ENCODE measurements at places on chromosomes 3 and 15.

DNA sequence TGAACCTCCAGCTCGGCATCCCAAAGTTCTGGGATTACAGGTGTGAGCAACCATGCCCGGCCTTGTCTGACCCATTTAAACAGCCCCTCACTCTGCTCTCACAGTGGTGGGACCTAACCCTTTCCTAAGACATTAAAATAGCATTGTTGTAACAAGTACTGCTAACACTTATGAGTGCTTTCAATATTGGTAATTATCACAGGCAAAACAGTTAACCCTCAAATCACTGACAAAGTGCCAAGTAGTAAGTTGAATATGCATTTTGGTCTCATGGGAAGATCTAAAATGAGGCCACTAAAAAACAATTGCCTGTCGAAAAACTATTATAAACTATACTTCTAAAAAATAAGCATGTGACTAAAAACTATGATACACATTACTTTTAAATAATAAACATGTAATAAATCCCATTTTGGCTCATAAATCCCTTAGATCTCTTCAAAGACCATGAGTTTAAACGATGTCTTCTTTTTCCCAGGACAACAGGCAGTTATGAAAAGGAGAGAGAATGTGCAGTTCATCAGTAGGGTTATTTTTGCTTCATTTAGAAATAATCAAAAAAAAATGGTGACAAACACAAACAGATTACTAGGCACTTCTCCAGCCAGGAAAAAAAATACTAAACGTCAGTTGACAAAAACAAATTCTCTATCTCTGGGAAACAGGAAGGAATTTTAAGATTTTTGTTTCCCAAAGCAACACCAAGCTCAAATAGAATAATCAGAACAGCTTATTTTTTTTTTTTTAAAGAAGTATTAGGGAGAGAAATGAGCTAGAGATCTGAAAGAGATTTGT lies 95.4 kb downstream of the RFTN1 start:
- DNase-seq, result no peak

DNA sequence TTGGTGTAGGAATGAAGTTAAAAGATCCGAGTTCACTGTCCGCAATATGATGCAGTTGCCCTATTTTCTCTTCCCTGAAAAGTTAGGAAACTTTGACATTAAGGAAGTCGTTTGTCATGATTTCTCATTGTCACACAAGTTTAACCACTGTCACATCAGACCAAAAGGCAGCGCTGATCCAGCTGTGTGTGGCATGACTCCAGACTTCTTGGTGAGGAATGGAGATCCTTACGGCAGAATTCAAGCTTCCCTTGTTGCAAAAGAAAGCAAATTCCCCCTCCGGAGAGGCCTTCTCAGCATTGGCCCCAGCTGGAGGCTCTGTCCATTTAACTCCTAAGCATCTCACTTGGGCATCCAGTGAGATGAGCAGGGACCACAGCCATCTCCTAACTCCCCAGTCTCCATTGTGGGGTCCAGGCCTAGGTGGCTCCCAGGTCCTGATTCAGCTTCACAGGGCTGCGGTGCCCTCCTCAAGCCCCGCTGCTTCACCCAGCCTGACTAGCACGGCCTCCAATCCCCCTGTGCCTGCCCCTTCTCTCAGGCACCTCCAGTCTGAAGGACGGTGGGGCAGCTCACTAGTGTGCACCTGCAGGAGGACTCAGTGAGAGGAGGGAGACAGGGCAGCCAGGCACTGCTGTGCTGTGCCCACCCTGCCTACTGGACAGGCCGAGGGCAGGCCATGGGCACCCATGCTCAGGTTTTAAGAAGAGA lies 159.5 kb downstream of the CHSY1 start:
- no peak for DNase-seq

- no peak for DNase-seq
Measured at GRCh38 chr3:191254098-191254873, 55.2 kb downstream of the OSTN start.

DNA sequence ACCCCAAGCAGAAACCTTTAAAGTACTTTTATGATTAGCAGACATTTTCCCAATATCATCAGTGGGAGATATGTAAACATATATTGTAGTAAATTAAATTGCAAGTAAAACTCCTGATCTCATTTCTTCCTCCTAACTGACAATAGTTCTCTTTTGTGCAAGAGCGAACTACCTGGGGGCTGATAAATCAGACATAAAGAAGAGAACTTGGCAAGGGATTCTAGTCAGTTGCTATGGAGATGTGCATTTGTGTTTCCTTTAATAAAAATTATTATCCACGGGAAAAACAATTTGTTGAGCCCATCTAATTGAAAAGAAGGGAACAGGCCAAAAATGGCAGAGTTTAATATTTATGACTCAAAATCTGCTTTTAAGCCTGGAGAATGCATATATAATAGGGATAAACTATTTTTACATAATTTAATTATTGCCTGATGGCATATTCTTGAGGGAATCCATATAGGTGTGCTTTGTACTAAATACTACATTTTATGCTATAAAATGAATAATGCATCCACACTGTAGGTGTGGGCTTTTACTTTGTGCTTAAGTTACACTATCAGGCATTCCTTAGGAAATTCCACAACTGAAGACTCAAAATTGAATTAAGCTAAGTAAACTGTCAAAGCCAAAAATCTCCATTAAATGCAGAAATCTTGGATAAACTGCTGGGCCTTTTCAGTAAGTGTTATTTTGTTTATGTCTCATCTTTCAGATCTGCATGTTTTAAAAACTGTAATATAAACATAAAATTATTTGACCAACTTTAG lies 258.1 kb downstream of the ERC2 start:
- no peak for DNase-seq

DNA sequence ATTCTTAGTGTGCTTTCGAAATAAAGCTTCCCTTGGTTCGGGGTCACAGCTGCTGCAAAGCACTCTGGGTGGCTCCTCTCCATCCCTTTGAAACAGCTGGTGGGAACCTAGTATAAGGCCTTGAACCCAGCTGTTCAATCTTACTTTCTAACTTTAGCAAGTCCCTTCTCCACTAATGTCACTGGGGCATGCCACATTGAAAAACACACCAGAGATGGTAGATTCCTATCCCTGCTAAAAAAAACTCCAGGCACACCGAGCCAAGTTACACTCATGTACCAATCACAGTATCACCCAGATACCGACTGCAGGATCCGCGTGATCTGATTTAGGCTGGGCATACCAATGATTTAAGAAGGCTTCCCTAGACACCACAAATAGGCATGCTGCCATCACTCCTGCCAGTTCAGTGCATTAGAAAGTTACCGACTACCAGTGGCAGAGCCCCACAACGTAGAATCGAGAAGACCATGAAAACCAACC lies 65.0 kb downstream of the WWTR1 start:
- DNase-seq, result no peak

- no peak for DNase-seq
Measured at GRCh38 chr3:69144631-69145245, 22.3 kb upstream of the LMOD3 start.

- DNase-seq, result no peak
Measured at GRCh38 chr3:195113536-195114425, 157.2 kb downstream of the XXYLT1 start.

DNA sequence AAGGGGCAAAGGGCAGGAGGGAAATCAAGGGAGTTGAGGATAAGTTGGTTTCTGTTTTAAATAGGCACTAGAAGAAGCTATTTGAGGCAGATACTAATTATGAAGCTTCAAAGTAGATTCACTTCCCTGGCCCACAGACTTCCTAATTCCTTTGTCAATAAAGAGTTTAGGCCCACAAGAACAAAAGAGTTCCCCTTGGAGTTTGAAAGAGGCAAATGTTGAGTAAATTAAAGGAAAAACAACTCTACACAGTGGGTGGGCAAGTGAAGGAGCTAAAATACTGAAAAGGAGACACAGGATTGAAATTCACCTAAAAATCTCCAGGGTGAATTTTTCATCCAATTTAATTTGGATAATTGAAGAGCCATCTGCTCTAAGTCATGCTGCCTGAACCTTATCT lies 411.7 kb upstream of the RORA start:
- no peak for DNase-seq

GRCh38 chr15:96576596-96576995 lies 246.1 kb downstream of the NR2F2 start:
- no peak for DNase-seq

DNA sequence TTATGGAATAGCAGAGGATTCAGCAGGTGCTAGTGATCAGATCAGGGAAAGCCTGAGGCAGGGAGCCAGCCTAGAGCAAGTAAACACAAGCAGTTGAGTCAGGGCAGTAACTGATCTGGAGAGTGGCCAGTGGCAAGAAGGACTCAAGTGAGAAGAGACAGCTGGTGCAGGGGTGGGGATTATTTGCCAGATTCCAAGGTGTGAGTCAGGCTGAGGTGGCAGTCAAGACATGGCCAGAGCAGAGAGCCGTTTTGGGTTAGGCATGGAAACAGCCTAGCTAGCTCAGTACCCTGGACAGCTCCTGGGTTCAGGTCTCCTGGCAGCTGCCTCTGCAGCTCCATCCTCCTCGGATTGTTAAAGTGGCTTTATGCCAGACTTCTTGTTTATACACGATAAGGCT lies 281.9 kb upstream of the ONECUT1 start:
- peak; percentile 5 for DNase-seq

DNA sequence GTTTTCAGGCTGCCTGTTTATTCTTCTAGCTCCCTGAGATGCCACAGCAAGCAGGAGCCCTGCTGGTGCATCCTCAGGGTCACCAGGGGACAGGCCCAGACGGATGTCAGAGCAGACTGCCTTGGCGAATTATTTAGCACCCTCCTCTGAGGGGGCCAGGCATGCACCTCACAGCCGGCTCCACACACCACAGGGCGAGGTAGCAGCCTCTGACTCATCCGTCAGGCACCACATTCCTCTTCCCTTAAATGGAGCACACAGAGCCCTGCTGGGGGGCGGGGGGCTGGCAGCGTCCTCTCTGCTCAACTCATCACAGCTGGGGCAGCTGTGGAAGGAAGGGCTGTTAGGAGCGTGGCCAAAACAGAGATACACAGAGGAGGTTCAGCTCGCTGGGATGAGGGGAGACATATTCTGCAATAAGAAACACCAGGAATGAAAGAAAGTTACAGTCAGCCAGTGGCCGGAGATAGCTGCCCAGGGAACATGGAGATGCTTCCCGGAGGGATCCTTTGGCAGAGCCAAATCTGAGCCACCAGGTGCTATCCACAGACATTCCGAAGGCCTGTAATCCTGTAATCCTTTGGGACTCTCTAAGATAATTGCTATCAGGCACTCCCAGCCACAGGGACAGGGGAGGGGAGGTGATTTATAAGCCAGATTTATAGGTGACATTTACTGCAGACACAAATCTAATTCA lies 13.9 kb upstream of the PRICKLE2 start:
- DNase-seq, result no peak

DNA sequence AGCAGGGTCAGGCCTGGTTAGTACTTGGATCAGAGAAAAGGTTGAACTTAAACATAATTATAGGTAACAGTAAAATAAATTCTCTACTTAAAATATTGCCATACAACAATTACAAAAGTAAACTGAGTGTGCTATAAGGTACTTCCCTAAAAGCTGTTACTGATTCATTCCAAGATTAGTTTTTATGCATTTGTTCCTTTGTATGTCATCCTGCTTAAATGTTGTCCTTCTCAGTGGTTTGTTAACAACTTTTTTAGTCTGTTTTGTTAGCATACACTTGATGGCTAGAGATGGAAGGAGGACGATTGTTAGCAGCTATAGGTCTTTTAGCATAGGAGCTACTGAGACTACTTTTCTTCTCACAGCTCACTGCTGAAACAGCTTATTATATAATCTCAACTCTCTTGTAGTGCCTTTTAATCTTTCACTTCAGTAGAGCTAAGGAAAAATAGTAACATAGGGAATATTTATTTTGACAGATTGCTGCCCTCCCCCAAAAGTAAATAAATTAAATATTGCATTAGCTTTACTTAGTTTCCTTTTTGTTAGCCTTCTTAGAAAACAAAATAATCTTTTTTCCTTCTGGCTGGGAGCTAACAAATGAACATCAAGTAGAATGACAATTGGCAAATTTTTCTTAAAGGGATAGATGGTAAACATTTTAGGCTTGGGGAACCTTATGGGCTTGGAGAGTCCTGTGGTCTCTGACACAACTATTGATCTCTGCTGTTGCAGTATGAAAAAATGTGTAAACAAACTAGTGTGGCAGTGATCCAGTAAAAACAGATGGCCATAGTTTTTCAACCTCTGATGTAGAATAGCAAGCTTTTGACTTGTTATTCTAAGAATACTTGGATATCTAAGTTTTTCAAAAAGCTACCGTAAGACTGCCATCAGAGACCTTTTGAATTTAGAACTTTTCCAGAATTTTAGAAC lies 39.5 kb downstream of the USP8 start:
- DNase-seq, result no peak

- DNase-seq, result no peak
Measured at GRCh38 chr3:27428446-27428845, 55.7 kb downstream of the SLC4A7 start.

GRCh38 chr3:22988566-22988965 lies 214.6 kb upstream of the UBE2E2 start:
- no peak for DNase-seq

DNA sequence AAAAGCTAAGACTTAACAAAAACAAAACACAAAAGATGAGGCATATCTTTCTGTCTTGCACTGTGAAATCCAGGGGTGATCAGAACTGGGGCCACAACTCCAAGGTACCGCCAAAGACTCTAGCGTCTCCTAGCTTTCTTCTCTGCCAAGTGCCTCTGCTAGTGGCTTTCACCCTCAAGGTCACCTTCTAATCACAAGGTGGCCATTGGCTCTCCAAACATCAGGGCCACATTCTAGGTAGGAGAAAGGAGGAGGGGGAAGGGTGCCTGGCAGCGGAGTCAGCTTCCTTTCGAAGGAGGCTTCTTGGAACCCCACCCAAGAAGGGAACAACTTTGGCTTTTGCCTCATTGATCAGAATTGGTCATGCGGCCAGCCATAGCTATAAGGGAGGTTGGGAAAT lies 168.8 kb upstream of the SMAD3 start:
- DNase-seq, result no peak

DNA sequence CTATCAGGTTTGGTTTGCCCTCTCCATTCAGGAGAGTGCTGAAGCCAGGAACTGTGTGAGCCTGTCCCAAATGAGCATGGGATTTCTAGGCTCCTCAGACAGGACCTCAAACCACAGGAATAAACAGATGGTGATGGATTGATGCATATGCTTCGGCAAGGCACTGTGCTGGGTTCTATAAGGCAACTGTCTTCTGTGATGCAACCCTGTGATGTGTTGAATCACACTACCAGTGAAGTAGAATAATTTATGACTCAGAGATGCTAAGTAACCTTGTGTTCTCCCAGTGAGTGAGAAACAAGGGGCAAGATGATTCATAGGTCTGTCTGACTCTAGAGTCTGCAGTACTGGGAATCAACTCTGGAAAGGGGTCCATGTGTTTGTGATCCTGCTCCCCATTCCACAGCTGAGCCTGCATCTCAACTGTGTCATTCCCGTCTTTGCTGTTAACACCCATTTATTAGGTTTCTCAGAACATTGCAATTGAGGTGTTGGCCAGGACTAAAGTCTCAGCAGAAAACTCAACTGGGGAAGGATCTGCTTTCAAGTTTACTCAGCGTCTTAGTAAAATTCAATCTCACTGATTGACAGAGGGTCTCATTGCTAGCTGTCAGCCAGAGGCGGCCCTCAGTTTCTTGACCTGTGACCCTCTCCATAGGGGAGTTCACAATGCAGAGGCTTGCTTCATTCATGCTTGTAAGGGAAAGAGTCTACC lies 510.1 kb upstream of the CFAP20DC start:
- no peak for DNase-seq

- no peak for DNase-seq
Measured at GRCh38 chr3:30847592-30847991, 46.9 kb downstream of the GADL1 start.

All from urinary bladder (tissue), 4 donors.